ENCODE measurements at places on chromosomes 13 and 19.

DNA sequence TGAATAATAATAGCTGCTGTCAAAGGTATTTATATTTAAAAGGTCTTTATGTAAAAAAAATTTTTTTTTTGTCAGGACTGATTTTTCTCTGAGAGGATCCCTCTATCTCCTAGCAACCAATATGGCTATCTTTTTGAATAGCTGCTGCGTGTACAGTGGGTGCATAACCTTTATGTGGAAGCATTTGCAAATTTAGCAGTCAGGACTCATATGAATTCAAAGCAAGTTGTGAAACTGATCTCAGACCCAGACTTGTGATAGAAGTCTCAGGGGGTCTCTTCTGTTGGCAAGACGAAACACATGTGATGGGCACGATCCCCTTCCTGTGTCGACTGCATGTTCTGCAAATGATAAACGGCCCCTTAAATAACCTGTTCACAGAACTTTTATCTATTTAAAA lies 114.1 kb upstream of the ARGLU1 start:
- no peak for DNase-seq

DNA sequence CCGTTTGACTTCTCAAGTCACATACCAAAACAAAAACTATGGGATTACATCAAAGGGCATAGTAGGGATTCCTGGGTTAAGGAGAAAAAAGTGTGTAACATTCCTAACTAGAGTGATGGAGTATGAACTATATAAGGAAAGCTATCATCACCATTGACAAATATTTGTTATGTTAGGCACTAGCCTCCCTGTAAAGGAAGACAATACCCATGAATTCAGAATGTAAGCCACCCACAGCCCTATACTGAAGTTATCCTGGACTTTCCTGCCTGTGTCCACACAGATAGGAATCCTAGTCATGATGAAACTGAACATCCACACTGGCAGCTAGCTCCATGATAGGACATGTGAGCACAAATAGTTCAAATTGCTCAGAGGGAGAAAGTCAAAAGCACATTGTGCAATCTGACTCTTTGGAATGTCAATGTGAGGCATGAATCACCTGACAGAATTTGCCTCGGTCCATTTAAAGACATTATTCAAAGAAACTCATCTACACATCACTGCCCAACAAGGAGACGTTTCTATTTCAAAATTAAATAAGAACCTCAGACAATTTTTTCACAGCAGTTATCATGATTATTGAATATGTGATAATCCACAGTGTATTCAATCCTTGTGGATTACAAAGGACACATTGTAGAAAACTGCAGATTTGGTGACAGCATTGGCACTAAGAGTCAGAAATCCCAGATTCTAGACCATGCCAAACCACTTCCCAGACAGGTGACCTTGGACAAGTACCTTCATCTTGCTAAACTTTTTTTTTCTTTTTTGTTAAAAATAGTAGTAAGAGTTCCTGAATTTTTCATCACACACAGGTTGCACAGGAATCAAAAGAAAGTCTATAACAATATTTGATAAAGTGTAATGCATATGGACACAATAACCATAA lies 529.3 kb downstream of the IRS2 start:
- no peak for DNase-seq

DNA sequence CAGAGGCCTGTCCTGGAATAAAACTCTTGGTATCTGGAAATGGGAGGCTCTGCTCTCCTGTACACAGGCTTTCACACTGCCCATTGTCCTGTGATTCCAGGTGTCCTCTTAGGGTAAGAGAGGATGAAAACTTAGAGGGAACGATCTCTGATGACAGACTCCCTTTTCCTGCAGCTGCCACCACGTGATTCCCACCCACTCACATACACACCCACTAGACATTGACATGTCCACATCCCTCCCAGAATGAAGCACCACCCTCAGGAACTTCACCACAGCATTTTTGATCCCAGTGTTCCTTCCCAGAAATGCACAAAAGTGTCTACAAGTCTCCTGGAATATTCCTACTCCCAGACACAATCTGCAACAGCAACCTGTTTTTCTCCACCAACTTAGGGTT lies 8.2 kb downstream of the ZNF429 start:
- no peak for DNase-seq

- peak; percentile 74 for DNase-seq
Observed at GRCh38 chr19:42433503-42434260, 6.5 kb upstream of the LIPE start.

- no peak for DNase-seq
Observed at GRCh38 chr13:40772765-40773473, 1.9 kb upstream of the MRPS31 start.

GRCh38 chr19:8609279-8610040 lies 1.1 kb downstream of the ADAMTS10 start:
- peak; percentile 22 for DNase-seq

GRCh38 chr13:30409886-30410704 lies 12.2 kb upstream of the UBE2L5 start:
- DNase-seq, result no peak

DNA sequence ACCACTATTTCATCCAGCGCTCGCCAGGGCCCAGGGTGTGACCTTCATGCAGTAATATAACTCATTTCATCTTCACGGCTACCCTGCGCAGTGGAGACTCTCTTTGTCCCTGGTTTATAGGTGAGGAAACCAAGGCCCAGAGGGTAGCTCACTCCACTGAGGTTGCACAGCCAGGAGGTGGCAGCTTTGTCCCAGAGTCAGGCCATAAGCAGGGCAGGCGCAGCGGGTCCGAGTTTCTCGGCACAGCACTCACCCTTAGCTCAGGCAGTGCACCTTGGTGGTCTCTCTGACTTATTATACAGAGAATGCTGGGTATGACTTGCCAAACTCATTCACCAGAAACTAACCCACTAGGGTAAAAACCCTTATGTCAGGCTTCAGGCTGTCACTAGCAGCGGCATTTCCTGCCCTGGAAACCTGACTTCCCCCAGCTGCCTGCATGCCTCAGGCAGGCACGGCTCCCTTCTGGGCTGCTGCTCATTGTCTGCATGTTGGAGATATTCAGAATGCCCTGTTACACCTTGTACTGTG lies 24.5 kb downstream of the PPP5C start:
- DNase-seq, result no peak

GRCh38 chr13:48403151-48403631 lies 9.7 kb downstream of the LPAR6 start:
- DNase-seq, result peak; percentile 43

GRCh38 chr13:96089749-96090239 lies at the start of gene HS6ST3:
Gene HS6ST3, plus strand, starts transcription at chr13:96090107.
- DNase-seq, result no peak

DNA sequence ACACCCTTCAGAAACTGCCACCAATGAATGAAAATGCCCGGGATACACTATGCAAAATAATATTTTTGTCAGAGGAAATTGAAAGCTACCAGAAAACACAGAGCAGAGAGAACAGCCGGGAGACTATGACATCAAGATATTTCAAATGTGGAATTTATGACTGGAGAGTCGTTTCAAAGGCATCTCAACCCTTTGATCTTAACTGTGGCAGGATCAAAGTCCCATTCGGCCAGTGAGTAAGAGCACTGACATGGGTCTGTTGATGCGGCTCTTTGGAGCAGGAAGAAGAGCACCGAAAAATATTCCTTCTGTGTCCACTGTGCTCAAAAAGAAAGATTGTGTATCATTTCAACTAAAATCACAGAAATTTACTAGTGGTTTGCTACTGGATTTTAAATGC lies 201.9 kb downstream of the RFC3 start:
- no peak for DNase-seq

DNA sequence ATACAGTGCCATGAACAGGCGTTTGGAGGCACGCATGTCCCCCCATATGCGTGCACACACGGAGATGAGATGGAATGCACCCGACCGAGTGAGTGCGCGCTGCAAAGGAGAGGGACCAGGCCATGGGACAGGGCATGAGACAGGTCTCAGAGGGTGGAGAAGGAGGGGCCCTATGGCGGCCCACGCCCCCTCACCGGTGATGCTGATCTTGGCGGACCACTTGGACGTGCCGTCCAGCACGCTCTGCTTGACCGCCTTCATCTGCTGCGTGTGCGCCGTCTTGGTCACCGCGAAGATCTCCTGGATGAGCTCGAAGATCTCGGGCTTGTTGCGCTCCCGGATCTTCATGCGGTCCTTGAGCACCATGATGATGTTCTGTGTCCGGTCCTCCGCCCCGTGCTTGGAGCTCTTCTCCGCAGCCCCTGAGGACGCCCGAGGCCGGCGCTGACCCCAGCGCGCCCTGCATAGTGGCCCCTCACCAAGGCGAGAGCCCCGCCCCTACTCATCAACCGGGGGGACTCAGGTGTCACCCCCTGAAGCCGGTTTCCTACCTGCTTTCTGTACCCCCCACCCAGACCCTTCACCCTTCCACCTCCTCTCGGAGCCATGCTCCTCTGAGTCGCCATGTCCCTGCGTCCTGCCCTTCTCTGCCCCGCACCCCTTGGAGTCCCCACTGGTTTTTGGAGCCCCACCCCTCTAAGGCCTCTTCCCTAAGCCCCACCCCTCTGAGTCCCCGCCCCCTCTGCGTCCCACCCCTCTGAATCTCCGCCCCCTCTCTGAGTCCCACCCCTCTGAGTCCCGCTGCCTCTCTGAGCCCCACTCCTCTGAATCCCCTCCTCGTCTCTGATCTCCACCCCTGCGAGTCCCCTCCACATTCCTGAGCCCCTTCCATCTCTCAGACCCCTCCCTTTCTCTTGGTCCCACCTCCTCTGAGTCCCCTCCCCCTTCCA lies 40.8 kb downstream of the UNC13A start:
- DNase-seq, result no peak

DNA sequence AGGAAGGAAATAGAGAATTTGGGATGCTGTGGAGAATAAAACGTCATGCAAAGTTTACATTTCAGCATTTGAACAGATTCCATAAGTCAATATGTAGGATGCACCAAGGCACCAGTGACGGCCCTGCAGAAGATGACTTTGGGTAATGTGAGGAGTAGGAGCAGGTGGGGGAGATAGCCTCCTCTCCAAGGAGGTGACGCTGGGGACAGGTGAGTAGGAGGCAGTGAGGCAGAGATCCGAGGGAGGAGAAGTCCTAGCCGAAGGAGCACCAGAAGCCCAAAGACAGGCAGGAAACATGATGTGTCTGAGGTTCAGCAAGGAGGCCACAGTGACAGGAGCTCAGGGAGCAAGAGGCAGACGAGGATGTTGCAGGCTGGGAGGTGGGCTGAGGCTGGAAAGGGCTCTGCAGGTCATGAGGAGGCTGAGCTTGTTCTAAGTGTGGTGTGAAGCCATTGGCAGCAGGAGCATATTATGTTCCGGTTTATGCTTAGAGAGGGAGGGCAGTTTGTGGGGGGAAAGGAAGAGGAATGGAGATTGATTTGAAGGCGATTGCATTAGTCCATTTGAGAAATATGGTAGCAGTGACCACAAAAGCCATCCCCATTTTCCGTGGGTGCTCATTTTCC lies 55.7 kb upstream of the C1QTNF9 start:
- peak; percentile 24 for DNase-seq

DNA sequence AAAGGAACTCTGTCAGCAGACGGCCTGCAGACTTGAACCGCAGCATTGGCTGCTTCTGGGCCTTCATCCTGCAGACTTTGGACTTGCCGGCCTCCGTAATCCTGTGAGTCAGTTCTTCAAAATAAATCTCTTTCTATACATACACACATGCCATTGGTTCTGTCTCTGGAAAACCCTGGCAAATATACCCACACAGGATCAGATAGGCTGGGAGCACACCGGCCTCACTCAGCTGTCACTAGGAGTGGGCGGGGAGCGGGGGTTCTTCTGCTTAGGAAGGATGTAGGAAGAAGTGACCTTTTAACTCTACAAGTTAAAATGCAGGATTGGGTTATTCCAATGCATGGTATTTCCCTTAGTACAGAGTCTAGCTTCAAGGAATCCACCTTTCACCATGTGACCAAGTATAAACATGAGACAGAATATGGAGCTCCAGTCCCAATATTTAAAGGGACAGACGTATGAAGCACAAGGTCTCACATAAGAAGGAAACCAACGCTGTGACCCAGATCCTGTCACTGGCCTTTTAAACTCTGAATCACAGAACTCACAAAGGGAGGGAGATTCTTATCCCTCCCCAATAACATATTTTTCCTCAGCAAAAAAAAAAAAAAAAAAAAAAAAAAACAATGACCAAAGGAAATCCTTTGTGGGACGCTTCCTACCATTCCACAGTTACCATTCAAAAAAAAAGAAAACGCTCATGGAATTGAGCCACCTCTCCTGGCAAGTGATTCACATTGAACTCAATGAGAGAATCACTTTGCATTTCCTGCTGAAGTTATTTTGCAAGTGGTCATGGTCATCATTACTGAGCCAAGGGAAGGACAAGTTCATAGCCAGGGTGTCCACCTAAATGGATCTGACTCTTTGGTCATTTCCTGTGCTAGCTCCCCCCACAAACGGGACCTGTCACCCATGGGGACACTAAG lies 352.9 kb downstream of the FOXO1 start:
- DNase-seq, result no peak

GRCh38 chr19:14566712-14567077 lies 5.2 kb downstream of the NDUFB7 start:
- DNase-seq, result no peak

DNA sequence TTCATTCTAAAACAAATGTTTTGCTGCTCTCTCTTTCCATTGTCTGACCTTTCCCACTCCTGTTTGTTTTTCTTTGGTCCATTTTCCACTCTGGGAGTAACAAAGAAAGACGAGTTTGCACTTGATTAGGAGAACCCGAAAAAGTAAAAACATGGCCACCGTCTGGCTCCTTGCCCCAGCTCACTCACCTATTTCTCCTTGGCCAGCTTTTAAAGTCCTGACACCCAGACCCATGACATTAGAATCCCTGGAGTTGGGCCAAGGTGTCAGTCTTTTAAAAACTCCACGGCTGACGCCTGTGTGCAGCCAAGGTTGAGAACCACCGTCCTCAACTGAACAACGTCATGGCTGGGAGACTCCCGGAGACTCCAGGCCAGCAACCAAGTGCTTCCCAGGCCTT lies 63.6 kb upstream of the FLT1 start:
- DNase-seq, result no peak

GRCh38 chr19:47109541-47110375 lies 3.8 kb downstream of the ZC3H4 start:
- peak; percentile 75 for DNase-seq

GRCh38 chr13:40540328-40541044 lies 126.0 kb downstream of the FOXO1 start:
- no peak for DNase-seq

DNA sequence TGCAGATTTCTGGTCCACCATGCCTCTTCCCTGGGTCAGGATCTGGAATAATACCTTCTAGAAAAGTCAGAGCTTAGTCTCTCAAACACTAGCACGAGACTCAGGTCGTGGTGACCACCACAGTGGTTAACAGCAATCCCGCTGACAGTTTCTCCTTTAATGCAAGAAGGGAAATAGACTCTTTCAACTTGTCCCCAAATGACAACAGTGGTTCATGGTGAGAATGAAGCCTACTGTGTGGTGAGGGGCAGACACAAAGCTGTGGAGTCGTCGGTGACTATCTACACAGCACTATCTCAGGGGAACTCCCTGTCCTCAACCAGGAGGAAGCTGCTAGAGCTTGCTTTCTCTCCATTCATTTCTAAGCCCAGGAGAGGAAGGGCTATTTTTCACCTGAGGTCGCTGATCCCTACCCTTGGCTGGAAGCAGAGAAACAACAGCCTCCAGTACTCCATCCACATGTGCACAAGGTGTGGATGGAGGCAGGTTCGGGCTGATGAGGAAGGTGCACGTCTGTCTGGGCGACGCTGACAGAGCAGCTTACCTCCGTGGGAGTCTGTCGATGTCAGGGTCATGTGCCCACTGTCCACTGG lies 72.4 kb downstream of the STK24 start:
- DNase-seq, result peak; percentile 27

GRCh38 chr13:85659493-85659892 lies 139.7 kb downstream of the SLITRK6 start:
- DNase-seq, result no peak

All from activated naive CD4-positive, alpha-beta T cell treated with Interleukin-2 at 50 U/mL for 16 hours (primary cell).